ENCODE measurements at places on chromosomes 16 and 17. TPM values are rescaled to one million over a fixed set of nuclear protein-coding genes. Genes with fewer than 3 reads are reported as not detected.

The PLSCR3 gene
- 29.7 TPM for total RNA-seq

The SPNS2 gene
- total RNA-seq, result 16.3 TPM

The CSH2 gene
- not detected for total RNA-seq

The CCNF gene
- 13.5 TPM for total RNA-seq

The MT1G gene
- total RNA-seq, result not detected

The SBK1 gene
- 39.8 TPM for total RNA-seq

The ZSCAN32 gene
- total RNA-seq, result 15.0 TPM

The FA2H gene
- total RNA-seq, result 0.31 TPM

The KRTAP16-1 gene
- total RNA-seq, result not detected
